ENCODE measurements at places on chromosomes 4 and X.

GRCh38 chrX:134548257-134549201, 88.6 kb downstream of the HPRT1 start:
- DNase-seq = no peak

DNA sequence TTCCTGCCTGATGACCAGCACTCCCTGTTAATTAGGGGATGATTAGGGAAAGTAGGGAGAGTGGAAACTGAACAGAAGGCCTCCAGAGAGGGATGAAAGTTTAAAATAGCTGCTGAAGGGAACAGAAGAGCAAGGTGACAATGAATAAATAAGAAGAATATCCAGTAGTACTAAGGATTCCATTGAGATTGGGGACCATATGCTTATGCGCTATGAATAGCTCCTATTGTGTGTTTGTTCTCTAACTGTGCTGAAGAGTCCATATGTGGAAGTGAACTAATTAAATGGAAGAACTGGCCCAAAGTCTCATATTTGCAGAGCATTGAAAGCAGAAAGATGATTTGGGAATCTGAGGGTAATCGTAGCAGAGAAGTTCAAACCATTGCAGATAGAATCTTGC, 137.0 kb downstream of the PRSS12 start:
- DNase-seq = no peak

DNA sequence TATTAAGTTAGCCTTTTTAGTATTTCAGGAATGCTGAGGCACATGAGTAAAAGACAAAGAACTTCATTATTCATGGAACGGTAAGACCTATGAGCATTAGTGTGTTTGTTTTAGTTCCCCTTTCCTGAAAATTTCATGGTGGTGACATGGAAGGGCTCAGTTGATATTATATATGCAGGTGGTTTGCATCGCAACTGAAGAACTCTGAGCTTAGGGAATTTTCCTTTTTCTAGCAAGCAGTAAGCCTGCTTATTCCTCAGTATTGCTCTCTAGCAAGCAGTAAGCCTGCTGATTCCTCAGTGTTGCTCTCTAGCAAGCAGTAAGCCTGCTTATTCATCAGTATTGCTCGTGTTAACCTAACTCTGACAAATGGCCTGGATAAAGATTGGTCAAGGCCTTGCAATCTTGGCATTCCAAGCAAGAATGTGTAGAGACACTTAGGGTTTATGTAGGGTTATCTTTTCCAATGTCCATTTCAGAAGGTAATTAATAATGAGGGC, 37.7 kb upstream of the MAGEB18 start:
- DNase-seq = no peak

GRCh38 chr4:180134091-180134866, 2108.9 kb upstream of the TENM3 start:
- DNase-seq = no peak

GRCh38 chr4:25089051-25089763, 58.5 kb upstream of the LGI2 start:
- DNase-seq = no peak

DNA sequence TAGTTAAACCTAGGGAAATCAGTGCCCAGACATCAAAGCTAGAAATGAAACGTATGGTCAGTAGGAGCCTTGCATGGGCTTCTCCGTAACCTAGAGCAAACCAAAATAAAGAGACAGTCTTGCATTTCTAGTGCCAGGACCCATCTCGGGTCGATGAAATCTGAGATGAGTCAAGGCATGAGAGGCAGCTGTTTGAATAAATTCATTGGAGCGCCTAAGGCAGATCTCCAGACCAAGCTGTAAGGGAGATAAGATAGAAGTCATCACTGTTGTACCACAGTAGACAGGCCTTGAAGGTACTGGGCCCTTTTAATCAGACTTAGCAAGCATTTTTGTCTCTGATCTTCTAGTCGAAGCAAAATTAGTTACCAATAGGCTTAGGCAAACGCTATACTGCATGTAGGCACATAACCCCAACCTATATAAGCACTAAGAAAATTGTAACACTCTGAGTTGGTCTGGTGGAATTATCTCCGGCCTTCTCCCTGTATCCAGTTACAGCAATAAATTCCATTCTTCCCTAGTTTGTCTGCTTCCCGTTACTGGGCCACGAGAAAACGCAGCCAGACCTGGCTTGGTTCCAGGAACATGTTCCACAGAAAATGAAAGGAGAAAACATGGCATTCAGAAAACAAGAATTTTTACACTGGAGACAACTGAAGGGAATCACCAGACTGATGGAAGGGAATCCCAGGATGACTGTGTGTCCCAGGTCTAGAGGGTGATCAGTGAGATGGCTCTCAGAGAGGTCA, 21.1 kb upstream of the PAPSS1 start:
- no peak for DNase-seq

DNA sequence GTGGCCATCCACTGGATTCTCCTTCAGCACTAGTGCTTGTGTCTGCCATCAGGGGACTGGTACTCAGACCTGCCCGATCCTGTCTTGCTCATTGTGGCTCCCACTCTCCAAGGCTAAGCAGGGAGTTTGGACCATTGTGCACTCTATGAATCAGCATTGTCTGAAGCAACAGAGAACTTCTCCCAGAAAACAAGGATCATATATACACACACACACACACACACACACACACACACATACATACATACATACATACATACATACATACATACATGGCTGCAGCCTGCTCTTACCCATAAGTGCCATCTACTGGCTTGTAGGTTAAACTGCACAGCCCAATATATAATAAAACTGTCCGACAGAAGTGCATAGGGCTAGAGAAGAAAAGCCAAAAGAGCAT, 345.3 kb upstream of the LCORL start:
- DNase-seq = no peak

- DNase-seq = no peak
These were observed 63.5 kb downstream of the UCHL1 start for GRCh38 chr4:41320278-41320677.

DNA sequence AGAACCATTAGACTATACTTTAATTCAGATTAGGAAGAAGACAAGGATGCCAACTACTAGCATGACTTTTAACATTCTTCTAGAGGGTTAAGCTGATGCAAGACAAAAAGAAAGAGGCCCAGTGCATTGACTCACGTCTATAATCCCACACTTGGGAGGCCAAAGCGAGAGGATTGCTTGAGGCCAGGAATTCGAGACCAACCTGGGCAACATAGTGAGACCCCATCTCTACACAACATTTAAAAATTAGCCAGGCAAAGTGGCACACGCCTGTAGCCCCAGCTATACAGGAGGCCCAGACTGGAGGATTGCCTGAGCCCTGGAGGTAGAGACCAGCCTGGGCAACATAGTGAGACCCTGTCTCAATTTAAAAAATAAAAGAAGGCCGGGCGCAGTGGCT, 40.2 kb upstream of the HPRT1 start:
- no peak for DNase-seq

GRCh38 chr4:123433573-123433972, 37.0 kb downstream of the SPRY1 start:
- DNase-seq = no peak

- DNase-seq = no peak
These were observed 52.8 kb upstream of the SRPX start for GRCh38 chrX:38273453-38273852.

GRCh38 chr4:173270312-173271027, 63.7 kb downstream of the HMGB2 start:
- DNase-seq = no peak

DNA sequence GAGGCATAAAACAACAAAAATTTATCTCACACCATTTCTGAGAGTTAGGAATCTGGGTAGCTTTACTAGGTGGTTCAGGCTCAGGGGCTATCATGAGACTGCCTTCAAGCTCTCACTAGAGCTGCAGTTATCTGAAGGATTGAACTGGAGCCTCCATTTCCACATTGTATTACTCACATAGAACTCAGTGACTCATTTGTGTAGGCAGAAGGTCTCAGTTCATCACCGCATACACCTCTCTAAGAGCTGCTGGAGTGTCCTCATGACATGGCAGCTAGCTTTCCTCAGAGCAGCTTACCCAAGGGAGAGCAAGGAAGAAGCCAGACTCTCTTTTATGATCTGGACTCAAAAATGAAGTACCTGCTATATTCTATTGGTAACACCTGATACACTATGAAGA, 389.2 kb downstream of the IQCM start:
- DNase-seq = no peak

GRCh38 chr4:17286752-17287460, 225.0 kb downstream of the QDPR start:
- DNase-seq = no peak

GRCh38 chr4:71074452-71075299, 81.2 kb downstream of the DCK start:
- no peak for DNase-seq

GRCh38 chr4:156970501-156971164, 966 bp downstream of the PDGFC start:
- DNase-seq = no peak

GRCh38 chr4:30720661-30721184, 554 bp downstream of the PCDH7 start:
- DNase-seq = no peak

DNA sequence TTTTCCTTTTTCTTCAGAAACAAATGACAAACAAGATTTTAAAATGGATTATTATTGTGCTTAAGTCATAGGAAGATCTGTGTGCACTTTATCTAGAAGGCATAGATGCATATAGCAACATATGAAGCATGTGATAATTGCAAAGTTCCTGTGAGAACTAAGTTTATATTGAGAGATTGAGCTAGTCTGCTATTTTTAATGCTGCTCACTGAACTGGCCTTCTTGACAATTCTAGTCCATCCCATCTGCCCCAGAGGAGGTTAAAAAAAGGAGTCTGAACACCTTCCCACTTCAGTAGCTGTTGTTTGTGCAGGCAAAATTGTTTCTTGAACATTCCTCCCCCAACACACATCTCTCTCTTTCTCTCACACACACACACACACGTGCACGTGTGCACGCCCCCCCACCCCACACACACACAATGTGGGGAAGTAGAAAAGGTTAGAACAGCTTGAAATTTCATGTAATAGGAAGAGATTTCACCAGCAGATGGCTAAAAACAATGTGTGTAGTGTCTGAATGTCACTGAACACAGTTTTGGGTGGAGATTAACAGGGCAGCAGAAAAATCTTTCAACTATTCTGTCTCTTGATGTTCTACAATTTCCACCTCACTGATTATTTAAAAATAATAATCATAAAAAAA, 108.0 kb downstream of the GPM6A start:
- no peak for DNase-seq

DNA sequence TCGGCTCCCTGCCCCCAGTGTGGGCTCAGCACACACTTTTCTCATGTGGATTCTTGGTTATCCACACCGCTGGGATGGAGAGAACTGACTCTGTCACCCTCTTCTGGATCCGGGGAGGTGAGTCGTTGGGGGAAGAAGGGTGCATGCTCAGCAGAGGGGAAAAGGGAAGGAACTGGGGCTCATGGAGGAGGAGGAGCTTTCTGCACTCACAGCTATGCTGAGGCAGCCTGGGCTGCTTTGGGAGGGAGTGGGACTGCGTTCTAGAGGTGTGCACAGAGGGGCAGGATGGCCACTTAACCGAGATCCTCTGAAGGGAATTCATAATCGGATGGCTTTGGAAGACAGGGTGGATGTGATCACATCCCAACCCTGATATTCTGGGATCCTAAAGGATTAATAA, 51.6 kb downstream of the RTL5 start:
- no peak for DNase-seq

DNA sequence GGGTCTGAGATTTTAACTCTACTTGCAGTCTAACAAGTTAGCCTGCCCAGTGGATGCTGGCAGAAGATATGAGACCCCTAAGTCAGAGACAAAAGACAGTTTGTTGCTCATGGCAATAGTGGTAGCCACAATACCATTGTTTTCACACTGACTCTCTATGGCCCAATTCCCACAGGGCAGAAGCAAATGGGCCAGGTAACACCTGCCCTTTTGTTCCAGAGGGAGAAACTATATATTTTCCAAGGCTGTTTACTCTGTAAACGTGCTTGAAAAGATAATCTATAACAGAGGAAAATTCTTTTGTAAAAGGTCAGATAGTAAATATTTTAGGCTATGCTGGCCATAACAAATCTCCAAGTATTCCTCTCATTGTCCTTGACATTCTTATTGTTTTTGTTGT, 57.2 kb upstream of the NPNT start:
- DNase-seq = no peak

DNA sequence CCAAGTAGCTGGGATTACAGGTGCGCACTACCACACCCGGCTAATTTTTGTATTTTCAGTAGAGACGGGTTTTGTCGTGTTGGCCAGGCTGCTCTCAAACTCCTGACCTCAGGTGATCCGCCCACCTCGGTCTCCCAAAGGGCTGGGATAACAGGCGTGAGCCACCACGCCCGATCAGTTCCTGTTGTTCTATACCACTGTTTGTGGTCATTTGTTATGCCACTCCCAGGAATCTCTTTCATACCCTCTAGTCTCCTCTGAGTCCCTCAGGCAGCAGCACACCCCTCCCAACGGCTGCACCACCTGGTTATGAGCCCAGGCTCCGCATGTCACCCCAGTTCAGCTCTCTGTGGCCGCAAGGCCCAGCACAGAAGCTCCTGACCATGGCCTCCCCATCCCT, 17.5 kb upstream of the CD99 start:
- no peak for DNase-seq

- no peak for DNase-seq
These were observed 178.5 kb downstream of the NHS start for GRCh38 chrX:17553469-17553868.

- no peak for DNase-seq
These were observed 40.4 kb upstream of the INTS6L start for GRCh38 chrX:135480076-135480475.

- no peak for DNase-seq
These were observed 1032.7 kb downstream of the ADGRL3 start for GRCh38 chr4:62232814-62233213.

GRCh38 chr4:173076903-173077634, 91.5 kb upstream of the GALNT7 start:
- DNase-seq = no peak

- DNase-seq = no peak
These were observed 17.3 kb upstream of the FGF5 start for GRCh38 chr4:80249144-80249543.

- no peak for DNase-seq
These were observed 12.7 kb upstream of the SHOX start for GRCh38 chrX:617891-618290.

GRCh38 chr4:166143227-166143626, 270.2 kb downstream of the TLL1 start:
- DNase-seq = no peak

- DNase-seq = no peak
These were observed 560.4 kb downstream of the ANKRD50 start for GRCh38 chr4:124152132-124152531.

- no peak for DNase-seq
These were observed 593 bp downstream of the ELF4 start for GRCh38 chrX:130109429-130110378.

- no peak for DNase-seq
These were observed 51.3 kb upstream of the MAP3K15 start for GRCh38 chrX:19566359-19567222.

DNA sequence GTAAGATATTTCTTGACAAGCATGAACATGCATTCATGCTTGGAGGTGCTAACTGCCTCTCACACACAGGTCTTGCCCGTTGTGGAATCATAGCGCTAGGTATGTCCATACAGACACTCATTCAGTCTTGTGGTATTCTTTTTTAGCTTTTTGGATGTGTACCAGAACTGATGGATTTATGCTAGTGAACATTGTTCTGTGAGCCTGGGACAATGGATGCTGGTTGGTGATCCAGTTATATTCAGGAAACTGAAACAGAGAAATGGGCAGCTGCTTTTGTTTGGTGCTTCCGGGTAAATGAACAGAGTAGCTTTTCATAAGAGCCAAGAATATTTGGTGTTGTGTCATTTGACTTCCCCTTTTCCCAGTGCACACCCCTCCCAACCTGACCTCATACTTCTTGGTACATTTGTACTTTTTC, 78.9 kb upstream of the SLC4A4 start:
- no peak for DNase-seq

- DNase-seq = no peak
These were observed 38.3 kb downstream of the MECP2 start for GRCh38 chrX:154059231-154059630.
